Heart left ventricle (tissue), 16 donors: ENCODE measurements at places on chromosomes 1 and 21.

- DNase-seq, result no peak
These were observed 6.4 kb downstream of the MYOM3 start for GRCh38 chr1:24105368-24106160.

DNA sequence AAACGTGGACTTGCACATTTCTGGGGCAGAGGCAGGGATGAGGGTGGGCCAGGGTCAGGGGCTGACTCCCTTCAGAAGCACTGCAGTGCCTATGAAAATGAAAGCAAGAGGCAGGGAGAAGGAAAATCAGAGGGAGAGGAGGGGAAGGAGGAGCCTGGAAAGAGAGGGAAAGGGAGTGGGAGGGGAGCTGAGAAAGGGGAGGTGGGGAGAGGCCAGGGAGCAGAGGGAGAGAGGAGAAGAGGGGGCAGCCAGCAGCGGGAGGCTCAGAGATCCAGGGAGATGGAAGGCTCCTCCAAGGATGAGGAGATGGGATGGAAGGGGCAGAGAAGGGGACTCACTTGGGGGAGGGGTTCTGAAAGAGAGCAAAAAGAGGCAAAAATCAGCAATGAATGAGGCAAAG is 96.3 kb upstream of the KLHDC7A start:
- no peak for DNase-seq

DNA sequence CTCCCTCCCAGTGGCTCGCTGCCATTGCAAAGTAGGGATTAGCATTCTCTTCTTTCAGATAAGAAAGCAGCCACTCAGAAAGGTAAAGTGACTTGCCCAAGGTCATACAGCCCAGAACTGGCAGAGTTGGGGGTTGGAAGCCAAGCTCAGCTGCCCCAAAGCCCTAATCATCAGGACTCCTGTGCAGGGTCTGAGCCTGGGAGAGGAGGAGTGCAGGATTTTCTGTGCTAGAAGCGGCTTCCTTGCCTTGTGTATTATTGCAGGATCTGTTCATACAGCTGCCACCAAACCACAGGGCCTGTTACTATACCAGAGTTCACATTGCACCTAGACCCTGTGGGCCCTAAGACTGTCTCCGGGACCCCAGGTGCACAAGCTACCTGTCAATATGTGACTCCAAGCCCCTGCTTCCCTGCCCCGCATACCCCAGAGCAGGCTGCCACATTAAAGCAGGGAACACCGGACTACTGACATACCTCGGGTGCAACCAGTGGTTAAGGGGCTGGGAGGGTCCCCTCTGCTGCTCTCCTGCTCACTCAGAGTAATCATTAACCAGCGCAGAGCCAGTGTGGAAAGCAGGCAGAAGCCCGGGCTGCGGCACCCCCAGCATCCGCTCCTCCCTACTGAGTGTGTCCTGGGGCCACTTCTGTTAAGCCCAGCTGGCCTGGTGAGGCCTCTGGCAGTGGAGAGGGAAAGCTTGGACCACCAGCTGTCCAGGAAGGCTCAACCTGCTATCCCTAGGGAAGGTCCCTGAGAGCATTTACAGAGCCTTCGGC is 15.8 kb downstream of the HSPG2 start:
- DNase-seq, result no peak

DNA sequence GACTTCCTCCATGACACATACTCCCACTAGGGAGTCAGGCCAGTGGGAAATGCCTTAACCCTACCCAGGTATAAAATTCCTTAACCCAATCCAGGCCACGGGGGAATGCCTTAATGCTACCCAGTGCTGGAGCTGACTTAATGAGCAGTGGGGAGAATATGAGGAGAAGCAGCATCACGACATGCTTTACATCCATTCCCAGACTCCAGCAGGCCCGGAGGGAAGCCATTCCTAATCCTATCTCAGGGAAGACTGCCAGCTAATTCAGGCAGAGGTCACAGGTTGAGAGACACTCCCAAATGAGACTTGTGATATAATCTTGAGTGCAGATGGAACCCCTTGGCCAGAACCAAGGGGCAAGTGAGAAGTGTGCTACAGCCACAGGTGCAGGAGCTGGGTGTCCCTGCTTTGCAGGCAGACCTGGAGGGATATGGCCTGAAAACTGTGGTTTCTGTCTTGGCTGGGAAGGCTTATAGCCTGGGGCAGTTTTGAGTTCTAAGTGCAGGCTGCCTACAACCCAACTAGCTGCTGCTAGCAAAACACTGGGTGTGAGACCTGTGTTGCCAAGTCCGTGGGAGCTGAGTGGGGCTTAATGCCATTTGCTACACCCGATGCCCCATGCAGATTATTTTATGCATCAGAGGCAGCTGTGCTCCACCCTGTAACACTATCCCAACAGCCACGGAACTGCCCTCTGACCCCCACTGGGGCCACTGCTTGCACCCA is 45.1 kb upstream of the GUCA2A start:
- no peak for DNase-seq

DNA sequence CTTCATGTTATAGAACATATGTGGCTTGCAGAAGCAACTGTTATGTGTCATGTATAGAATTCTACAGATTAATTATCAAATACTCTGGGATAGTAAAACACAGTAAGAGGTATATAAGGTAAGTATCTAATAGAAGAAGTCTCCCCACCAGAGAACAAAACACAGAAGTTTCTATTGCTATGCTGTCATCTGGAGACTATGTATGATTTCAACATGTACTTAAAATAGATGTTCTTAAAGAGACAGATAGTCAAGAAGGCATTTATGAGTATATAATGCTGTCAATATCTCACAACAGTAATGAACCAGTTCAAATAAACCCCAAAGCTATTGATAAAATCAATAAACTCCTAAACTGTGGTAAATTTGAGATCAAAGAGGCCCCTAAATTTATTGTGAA is 8.1 kb upstream of the ADCY10 start:
- no peak for DNase-seq

GRCh38 chr1:231240531-231240882 is 505 bp upstream of the GNPAT start:
- no peak for DNase-seq

- peak; percentile 71 for DNase-seq
These were observed 153.1 kb upstream of the RAB4A start for GRCh38 chr1:229117664-229118300.

DNA sequence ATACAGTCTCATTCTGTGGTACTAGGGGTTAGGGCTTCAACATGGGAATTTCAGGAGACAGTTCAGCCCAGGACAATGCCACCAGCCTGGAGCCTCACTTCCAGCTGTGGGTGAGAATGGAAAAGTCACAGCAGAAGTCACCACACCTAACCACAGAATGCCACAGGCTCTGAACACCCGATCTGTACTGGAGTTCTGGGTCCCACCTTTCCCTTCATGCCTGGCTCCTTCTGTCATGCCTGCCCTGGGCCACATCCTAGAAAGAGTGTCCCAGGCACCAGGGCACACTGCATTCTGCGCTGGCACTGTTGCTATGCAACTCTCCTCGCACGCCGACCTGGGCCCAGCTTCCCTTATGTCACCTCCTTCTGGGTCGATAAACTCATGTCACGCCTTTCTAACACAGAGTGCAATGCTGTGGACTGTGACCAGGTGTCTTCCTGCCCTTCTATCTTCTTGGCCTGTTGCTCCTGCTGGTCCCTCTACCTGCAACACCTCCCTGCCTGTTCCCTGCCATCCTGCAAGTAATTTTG is 21.2 kb downstream of the RCSD1 start:
- peak; percentile 53 for DNase-seq

GRCh38 chr1:83802460-83803152 is 196.3 kb downstream of the TTLL7 start:
- no peak for DNase-seq

DNA sequence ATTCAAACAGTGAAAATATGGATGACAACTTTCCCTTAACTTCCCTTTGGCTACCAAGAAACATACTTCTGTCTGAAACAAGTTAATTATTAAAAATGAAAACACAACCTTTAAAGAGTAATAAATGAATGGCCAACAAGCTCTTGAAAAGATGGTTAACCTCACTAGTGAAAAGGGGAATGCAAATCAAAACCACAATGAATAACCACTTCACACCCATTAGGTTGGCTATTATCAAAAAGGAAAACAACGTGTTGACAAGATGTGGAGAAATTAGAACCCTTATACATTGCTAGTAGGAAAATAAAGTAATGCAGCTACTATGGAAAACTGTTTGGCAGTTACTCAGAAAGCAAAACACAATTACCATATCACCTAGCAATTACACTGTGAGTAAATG is 14.1 kb downstream of the COP1 start:
- no peak for DNase-seq

DNA sequence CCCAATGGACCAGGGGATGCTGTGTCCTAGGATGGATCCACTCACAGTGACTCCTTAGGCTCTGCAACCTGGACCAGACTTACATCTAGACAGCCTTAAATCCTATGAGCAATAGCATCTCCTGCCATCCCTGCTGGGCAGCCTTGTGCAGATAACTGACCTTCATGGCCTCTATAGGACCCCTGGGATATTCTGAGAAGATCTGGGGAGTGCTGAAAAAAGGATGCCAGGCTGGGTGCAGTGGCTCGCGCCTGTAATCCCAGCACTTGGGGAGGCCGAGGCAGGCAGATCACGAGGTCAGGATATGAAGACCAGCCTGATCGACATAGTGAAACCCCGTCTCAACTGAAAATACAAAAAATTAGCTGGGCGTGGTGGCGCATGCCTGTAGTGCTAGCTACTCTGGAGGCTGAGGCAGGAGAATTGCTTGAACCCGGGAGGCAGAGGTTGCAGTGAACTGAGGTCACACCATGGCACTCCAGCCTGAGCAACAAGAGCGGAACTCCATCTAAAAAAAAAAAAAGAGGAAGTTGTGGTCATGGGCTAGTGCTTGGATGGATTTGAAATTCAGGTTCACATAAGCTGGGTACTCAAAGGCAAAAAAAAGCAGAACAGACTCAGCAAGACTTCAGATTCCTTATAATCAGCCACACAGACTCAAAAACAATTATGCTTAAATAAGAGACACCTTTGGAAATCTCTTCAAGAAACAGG is 10.9 kb upstream of the SH2D1B start:
- DNase-seq, result no peak

- no peak for DNase-seq
These were observed 721.9 kb downstream of the PTPRU start for GRCh38 chr1:29958271-29958670.

- DNase-seq, result no peak
These were observed 130.5 kb downstream of the PSMG1 start for GRCh38 chr21:39052718-39053117.

DNA sequence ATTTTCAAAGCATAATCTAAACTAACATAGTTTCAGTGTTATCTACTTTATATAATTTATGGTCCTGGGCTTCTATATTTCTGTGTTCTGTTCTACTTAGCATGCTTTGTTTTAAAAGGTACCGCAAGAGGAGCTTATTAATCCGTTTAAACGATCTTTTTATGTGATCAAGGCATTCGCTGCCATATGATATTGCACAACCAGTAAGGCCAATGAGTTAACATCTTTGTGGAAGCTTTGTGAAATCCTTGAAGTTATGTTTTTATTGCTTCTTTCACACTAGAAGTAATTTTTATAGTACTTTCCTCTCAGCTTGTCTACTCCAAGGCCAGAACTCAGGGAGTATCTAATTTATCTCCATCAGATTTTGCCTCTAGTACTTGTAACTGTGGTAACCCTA is 8.9 kb downstream of the LRRC8C start:
- DNase-seq, result no peak

GRCh38 chr21:14383596-14384180 is 742 bp upstream of the HSPA13 start:
- DNase-seq, result no peak

DNA sequence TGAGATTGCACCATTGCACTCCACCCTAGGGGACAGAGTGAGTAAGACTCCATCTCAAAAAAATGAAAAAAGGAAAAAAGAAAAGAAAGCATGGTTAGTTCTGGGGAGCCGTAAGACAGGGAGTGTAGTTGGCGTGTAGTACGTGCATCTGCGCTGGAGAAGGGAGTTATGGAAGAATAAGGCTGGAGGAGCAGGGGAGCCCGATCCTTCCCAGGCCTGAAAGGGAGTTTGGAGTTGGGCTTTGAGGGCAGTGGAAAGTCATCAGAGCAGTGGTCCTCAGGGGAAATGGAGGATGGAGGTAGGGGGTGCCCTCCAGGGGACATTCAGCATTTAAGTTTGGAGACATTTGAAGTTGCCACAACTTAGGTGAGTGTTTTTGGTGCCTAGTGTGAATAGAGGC is 11.3 kb upstream of the TMEM201 start:
- DNase-seq, result no peak

- DNase-seq, result no peak
These were observed 112.6 kb upstream of the ADAR start for GRCh38 chr1:154720328-154721297.

DNA sequence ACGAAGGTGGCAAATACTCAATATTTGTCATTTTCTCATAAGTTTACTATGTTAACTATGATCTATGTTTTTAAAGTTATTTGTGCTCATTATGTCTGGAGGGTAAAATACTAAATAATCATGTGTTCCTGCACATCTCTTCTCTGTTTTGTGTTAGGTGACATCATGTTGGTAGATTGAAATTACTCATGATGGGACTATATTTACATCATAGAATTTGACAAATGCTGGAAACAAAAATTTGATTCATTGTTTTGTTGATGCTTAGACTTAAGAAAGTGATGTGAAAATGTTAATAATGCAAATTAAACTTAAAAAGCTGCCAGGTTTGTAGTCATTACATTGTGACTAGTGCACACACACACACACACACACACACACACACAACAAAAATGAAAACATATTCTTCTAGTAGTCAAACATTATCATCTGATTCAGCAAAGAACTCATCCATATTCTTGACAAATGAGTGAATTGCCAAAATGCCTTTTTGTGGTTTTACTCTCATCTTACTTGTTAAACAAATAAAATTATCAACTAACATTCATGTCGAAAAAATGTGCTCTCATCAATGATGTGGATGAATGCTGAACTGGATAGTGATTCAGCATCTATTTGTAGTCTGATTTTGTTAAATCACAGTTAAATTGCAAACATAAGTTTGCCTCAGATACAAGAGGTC is 870.7 kb downstream of the BRINP3 start:
- DNase-seq, result no peak

DNA sequence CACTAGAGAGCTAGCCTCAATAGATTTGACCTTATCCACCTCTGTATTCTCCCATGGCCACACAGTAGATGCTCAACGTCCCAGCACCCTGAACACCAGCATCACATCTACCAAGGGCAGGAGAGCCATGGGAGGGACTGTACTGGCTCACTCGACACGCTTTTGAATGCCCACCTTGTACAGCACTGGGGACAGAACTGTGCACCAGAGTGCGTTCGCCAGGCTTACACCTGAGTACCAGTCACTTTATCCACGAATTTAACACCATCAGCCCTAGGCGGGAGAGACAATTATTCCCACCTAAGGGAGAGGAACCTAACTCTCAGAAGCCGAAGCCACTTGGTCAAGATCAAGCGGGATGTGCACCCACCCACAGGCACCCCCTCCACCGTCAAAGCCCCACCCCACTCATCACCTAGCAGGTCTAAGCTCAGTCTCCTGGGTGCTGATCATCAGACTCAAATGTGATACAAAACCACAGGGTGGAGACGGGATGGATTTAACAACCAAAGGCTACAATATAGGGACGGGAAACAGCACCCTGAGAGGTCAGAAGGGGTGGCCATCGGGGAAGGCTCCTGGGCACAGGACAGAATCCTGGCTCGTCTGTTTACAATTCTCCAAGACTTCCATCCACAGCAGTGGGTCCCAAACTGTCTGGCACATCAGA is 110.5 kb downstream of the GLIS1 start:
- DNase-seq, result no peak
